ENCODE measurements at places on chromosomes 1 and 21. TPM values are rescaled to one million over a fixed set of nuclear protein-coding genes. Genes with fewer than 3 reads are reported as not detected.

Gene HUNK
- total RNA-seq: 1.9 TPM

Gene COL11A1
- total RNA-seq: not detected

Gene GSTM5
- total RNA-seq: not detected

Gene CTSS
- 1.3 TPM for total RNA-seq

Gene LCE1B
- total RNA-seq: not detected

Gene HAO2
- total RNA-seq: not detected

Gene OR2L3
- total RNA-seq: not detected

Gene MEGF6
- 0.76 TPM for total RNA-seq

Gene PTAFR
- 0.27 TPM for total RNA-seq

Gene TOR1AIP1
- 23.8 TPM for total RNA-seq

Gene KCNJ10
- total RNA-seq: 4.4 TPM

Gene PLPPR5
- not detected for total RNA-seq

Gene CHML
- 21.0 TPM for total RNA-seq

Gene ADAMTS1
- total RNA-seq: 0.02 TPM

Gene PCNX2
- 0.11 TPM for total RNA-seq

Gene SASS6
- total RNA-seq: 10.7 TPM

Gene CFHR2
- not detected for total RNA-seq

Gene MYOG
- not detected for total RNA-seq

Gene TSSK3
- 0.62 TPM for total RNA-seq

Gene GBP6
- total RNA-seq: not detected

Gene SLC30A10
- total RNA-seq: 14.7 TPM

Gene RHD
- not detected for total RNA-seq

Gene SLC16A4
- 0.60 TPM for total RNA-seq

Gene GPR153
- 0.31 TPM for total RNA-seq

Measured in HepG2 (cell line).